Iris pigment epithelial cell (primary cell): ENCODE measurements at places on chromosomes 6 and 20.

DNA sequence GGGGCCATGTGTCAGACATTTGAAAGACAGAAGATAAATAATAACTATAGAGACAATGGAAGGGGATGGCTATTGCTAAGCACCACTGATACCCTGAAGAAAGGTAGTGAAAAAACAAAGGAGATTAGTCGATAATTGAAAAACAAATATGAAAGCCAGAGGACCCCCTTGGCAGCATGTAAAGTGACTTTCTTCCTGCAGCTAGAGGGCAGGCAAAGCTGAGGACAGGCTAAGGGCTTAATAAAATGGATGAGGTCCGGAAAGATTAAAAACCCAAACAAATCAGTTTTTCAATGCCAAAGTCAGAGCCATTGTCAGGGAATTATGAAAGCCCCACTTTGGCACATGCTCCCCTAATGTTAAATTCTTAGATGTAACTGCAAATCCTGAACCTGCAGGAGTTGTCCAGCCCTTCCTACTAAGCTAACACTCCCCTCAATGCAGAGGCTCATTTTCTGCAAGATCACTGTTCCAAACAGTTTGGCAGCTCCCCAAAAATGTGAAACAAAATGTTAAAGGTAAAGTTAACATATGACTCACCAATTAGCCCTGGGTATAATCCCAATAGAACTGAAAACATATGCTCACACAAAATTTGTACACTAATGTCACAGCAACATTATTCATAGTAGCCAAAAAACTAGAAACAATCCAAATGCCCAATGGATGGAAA, 1177.9 kb downstream of the GRIK2 start:
- DNase-seq, result no peak

- no peak for DNase-seq
Observed at GRCh38 chr6:18383441-18383840, 3.7 kb upstream of the RNF144B start.

DNA sequence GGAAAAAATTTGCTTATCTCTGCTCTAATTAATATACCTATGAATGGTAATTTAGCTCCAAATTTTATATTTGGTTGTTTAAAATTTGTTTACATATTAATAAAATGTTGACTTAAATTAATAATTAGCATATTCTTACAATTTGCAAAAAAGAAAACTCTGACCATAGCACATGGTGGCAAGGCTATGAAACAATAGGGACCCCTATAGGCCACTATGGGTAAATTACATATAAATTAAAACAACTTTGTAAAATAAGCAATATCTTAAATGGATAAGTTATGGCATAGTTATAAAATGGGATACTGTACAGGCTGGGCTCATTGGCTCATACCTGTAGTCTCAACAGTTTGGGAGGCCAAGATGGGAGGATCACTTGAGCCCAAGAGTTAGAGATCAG, 76.0 kb downstream of the MKKS start:
- DNase-seq, result peak; percentile 24

- DNase-seq, result no peak
Observed at GRCh38 chr20:46376196-46376785, 30.1 kb downstream of the ELMO2 start.

GRCh38 chr6:121748376-121748775, 312.9 kb downstream of the GJA1 start:
- DNase-seq, result peak; percentile 71

- peak; percentile 5 for DNase-seq
Observed at GRCh38 chr6:51147756-51148155, 329.1 kb downstream of the TFAP2B start.

DNA sequence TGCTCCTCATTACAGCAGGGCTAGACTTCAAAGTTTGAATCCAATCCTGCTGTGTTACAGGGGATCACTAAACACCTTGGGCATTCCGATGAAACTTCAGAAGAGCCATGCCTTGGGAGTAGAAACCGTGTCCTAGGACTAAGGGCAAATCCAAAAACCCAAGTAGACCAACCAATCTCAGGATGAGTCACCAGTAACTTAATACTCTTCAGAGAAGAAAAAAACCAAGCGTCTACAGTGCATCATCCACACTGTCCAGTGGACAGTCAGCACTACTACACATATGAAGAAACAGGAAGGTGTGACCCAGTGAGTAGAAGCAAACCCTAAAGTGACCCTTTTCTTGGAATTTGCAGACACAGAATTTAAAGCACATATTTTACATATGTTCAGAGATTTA, 39.5 kb upstream of the VAPB start:
- DNase-seq, result peak; percentile 87

GRCh38 chr6:33279257-33279695, 2.4 kb downstream of the B3GALT4 start:
- no peak for DNase-seq

GRCh38 chr6:169158174-169158573, 95.5 kb downstream of the THBS2 start:
- peak; percentile 77 for DNase-seq

GRCh38 chr6:82891076-82891475, 174.6 kb downstream of the UBE3D start:
- DNase-seq, result no peak

DNA sequence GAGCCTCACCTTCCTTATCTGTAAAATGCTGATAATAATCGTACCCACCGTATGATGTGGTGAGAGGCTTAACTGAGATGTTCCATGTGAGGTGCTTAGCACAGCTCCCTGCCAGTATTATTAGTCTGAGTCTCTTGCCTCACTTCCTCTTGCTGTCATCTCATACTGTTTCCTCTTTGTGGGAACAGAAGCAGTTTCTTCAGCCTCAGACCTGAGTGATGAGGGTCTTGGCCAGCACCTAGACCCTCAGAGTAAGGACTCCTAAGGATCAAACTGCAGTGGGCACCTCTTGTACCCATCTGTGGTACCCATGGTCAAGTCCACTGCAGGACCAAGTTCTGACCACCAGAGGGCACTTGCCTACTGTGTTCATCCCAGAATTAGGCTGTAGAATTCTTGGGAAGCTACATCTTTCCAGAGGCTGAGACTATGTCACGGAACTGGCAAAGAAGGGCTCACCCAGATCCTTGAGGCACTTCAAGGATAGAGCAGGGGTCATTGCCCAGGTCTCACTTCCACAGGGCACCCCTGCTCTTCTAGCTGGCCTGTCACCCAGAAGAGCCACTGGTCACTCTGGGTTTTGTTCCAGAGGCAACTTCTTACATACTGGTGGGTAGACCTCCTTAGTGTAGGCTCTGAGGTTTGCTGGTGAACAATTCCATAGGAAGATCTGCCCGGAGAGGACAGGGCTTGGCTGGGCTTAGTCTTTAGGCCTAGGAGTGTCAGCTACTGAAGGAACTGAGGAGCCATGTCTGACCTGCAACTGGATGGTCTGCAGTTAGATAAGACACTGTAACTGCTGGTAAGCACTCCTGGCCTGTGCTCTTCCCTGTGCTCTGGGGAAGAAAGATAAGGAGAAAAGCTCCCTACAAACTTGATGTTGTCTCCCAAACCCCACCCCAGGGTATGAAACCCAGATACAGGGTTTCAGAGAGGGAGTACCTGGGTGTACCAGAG, 20.6 kb upstream of the SGK2 start:
- peak; percentile 39 for DNase-seq

GRCh38 chr20:50320005-50320900, 129.6 kb downstream of the CEBPB start:
- DNase-seq, result no peak

GRCh38 chr6:131631625-131632289, 3.7 kb upstream of the MED23 start:
- no peak for DNase-seq
